ENCODE measurements at places on chromosomes 6 and 20.

DNA sequence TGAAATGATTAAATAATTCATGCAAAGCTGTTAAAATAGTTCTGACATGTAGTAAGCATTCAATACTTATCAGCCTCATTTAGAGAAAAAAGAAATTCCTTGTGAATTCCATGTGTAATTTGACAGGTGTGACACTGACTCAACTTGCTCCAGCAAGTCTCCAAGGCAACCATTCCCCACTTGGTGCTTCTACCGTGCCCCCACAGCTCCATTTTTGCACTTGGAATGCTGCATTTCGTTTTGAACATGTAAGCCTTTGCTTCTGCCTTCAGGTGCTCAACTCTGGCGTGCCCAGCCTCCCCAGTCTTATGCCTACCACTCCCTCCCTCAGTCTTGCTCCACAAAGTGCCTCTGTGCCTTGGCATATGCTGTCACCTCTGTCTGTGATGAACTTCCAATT is 760.6 kb upstream of the CHD6 start:
- no peak for DNase-seq

DNA sequence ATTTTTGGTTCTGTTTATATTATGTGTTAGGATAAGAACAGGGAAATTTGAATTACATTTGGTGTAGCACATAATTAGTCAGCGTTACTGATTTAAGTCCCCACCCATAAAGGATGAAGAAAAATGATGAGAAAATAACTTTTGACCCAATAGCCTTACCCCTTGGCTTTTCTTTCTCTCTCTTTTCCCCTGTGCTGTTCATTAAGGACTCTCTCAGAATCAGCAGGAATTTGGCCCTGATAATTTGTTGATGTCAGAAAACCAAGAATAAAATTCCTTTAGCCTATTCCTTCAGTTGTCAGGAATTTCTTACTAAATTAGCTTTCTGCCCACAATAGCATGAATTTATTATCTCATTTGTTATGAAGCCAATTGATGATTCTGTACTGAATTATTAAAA is 18.5 kb downstream of the PLCB1 start:
- no peak for DNase-seq

DNA sequence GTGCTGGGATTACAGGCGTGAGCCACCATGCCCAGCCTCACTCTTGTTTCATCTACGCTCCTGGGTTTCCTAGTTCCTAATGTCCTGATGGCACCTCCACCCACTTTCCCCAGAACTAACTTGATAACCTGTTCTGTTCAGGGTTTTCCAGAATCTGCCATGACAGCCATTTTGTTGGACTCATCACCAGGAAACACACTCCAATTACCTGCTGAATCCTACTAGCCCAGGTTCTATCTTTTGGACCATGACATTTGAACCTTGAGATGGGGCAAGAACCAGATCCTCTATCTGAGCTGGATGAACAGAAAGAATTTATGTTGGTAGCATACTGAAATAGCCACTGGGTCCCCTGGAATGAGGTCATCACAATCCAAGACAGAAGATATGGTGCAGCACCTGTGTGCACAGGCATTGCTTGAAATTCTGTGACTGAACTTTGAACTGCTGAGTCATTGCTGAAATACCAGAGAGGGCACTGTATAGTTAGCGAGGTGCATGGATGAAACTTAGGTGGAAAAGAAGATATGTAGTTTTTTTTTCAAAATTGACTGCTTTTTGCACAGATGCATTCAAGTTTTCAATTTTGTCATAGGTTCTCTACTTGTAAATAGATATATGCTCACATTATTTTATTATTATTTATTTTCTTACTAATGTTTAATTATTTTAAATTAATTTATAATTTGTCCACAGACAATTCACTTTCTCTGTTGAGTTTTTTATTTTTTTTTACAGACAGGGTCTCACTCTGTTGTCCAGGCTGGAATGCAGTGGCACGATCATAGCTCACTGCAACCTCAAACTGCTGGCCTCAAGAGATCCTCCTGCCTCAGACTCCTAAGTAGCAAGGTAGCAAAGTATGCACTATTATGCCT is 42.8 kb upstream of the TASP1 start:
- DNase-seq: no peak

DNA sequence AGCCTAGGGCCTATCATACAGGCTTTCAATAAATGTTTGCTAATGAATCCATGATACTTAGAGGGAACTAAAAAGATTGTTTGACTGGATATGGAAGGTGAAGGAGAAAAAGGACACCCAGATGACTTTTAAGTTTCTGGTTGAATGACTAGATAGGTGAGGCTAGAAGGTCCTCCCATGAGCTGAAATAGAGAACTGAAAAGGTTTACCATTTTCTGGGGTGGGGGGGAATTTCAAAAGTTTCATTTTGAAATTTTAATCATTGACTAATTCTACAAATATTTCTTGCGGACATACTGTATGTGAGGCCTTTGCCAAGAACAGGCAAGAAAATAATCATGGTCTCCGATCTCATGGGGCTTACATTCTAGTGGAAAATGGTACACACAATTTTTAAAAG is 17.9 kb upstream of the ZBTB2 start:
- DNase-seq: no peak

- DNase-seq: no peak
Observed at GRCh38 chr6:106517706-106518105, 111.6 kb downstream of the RTN4IP1 start.

- DNase-seq: no peak
Observed at GRCh38 chr6:119348748-119349360, 707 bp downstream of the MAN1A1 start.

GRCh38 chr20:29742699-29743100 is 1514.8 kb upstream of the DEFB115 start:
- DNase-seq: no peak

DNA sequence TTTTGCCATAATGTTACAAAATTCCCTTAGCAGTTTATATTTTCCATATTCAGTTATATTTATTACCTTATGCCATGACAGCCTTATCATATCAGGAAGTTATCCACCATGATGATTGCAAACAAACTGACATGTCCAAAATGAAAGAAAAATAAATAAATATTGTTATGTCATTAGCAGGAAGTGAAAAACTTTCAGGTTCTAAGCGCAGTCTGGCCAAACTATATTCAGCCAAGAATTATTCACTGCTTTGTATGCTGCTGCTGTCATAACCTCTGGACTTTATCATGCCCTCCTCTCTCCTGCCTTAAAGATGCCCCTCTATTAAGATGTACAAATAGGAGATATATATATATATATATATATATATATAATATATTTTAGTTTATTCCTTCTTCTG is 27.7 kb upstream of the DEFB112 start:
- no peak for DNase-seq

- no peak for DNase-seq
Observed at GRCh38 chr6:117783279-117783678, 108.0 kb downstream of the NUS1 start.

DNA sequence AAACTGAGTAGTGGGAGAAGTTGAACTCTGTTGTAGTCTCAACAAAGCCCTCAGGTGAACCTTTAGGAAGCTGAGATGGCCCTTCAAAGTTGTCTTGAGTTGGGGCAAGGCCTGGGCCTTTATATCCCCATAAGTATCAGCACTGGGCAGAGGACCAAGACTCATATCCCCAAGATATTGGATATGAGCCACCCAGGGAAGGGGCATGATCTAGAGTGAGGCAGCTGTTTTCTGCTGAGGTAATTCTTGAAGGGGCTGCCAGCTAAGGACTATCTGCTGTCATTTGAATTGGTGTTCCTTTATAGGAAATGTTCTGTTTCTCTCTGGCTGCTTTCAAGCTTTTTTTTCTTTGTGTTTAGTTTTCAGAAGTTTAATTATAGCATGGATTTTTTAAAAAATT is 140.7 kb upstream of the FLRT3 start:
- DNase-seq: no peak

DNA sequence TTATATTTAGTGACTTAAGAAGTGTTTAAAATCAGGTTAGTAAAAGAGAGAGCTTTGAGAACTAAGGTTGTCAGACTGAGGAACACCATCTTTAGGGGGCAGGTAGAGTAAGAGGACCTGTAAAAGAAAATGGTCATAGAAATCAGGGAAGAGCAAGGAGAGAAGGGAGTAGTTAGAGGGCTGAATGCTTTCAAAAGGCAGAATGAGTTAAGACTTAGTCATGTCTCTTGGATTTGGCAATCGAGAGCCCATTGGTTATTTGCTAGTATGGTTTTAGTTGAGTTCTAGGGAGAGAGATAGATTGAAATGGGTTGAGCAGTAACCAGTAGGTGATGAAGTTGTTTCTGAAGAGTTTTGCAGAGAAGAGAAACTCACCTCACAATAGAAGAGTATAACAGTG is 51.1 kb downstream of the RALGAPB start:
- DNase-seq: no peak

GRCh38 chr20:57535297-57535696 is 10.4 kb upstream of the CTCFL start:
- DNase-seq: no peak

- no peak for DNase-seq
Observed at GRCh38 chr6:1581120-1581991, 28.4 kb upstream of the FOXC1 start.

DNA sequence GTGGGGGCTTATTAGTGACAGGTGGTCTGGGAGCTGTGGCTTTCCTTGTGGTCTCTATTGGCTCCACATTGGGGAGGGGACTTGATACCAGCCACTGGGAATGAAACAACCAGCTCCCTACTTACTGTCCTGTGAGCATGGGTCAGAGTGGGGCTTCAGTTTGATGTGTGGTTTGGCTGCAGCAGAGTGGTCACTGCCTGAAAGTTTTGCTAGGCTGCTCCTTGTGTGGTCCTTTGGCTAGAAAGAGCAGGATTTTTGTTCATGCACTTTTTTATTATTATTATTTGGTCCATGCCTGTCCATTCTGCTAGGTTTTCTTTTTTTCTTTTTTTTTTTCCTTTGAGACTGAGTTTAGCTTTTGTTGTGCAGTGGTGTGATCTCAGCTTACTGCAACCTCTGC is 7.5 kb upstream of the TMEM14B start:
- DNase-seq: no peak

- no peak for DNase-seq
Observed at GRCh38 chr20:42754706-42755105, 435.0 kb downstream of the PTPRT start.
